ENCODE measurements at places on chromosomes 6 and 20.

DNA sequence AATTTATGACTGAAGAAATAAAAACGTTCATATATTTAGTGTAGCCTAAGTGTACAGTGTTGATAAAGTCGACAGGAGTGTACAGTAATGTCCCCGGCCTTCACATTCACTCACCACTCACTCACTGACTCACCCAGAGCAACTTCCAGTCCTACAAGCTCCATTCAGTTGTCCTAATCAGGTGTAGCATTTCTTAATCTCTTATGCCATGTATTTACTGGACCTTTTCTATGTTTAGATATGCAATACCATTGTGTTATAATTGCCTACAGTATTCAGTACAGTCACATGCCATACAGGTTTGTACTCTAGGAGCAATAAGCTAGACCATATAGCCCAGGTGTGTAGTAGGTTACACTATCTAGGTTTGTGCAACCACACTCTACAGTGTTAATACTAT, 610.2 kb upstream of the NOX3 start:
- DNase-seq = no peak

- DNase-seq = no peak
These were observed 19.0 kb upstream of the UTRN start for GRCh38 chr6:144266091-144266649.

- DNase-seq = no peak
These were observed 245.8 kb upstream of the SULF2 start for GRCh38 chr20:48031122-48031521.

DNA sequence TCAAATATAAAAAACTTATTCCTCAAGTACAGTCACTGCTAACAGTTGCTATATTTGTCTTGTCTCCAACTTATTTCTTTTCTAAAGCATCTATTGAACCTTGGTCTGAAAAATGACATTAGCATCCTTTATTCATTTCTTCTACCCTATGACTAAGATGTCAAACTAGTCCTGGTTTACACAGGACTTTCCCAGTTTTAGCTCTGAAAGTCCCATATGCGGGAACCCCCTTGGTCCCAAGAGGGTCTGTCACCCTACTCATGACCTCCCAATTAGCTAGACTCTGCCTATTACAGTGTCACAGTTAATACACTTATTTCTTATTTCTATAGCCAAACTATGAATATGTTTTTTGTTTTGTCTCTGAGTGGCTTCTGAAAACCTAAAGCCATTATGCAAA, 37.1 kb downstream of the PLEKHG1 start:
- no peak for DNase-seq

DNA sequence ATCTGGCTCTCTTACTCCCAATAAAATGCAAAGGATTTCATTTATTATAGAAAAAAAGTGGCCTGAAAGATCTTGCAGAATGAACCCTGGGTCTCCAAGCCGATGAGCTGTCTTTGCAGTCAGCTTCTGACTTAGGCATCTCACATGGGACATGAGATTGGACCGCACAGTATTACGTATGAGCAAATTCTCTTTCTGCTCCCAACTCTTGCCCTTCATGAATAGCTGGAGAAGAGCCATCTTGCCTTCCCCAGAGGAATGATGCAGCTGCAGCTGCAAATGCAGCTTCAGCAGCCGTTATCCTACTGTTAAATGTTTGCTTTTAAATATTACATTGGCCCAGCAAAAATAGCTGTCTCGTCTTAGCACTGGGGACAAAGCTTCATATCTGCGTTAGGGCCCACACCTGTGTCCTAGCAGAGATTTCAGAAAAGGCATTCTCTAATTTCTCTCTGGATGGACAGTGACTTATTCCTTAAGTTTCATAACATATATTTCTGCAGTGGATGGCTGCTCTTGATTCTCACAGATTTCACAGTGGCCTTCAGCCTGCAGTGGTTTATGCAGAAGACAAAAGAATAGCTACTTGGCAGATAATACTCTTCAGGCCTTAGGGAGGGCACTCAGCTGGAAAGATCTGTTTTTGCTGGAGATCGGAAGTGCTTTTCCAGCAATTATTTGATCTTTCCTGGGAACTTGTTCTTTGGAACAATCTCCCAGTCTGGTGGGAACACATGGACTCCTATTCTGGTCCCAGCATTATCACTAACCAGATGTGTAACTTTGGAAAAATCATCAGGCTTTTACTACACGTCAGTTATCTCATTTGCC, 129.2 kb downstream of the FYN start:
- no peak for DNase-seq

DNA sequence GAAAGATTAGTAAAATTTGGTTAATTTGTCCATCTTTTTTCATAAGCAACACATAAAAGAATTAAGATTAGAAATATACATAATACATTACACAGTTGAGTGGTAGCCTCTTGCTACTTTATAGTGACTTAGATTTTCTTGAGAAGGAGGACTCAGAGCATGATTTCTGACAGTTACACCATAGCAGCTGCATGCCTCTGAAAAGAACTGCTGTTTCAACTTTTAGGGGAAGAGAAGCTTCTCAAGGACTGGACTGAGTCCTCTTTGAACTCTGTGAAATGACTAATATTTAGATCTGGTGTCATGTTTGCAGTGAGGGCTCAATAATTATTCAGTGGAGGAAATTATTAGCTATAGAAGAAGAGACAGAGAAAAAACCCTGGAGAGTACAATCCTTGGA, 272.5 kb downstream of the BTBD9 start:
- no peak for DNase-seq

GRCh38 chr6:124479991-124480430, 482.2 kb upstream of the RNF217 start:
- no peak for DNase-seq
